A375 (cell line): ENCODE measurements at places on chromosomes 11 and 22. TPM values are rescaled to one million over a fixed set of nuclear protein-coding genes. Genes with fewer than 3 reads are reported as not detected.

The OR4A5 gene
- not detected in 2 replicates for total RNA-seq

The NLRP14 gene
- total RNA-seq = 0.19 TPM in 1 of 2 replicates, not detected in the other

The PIK3IP1 gene
- total RNA-seq = 0.05 and 0.15 TPM in 2 replicates

The SLC43A3 gene
- 110 and 116 TPM in 2 replicates for total RNA-seq

The PAMR1 gene
- total RNA-seq = not detected in 2 replicates

The RAG1 gene
- 0.45 and 0.69 TPM in 2 replicates for total RNA-seq

The CHRDL2 gene
- not detected in 2 replicates for total RNA-seq

The KRTAP5-9 gene
- total RNA-seq = not detected in 2 replicates

The BIRC3 gene
- 1.4 and 1.9 TPM in 2 replicates for total RNA-seq

The MUC5B gene
- 7.2 and 8.6 TPM in 2 replicates for total RNA-seq

The TRIM48 gene
- total RNA-seq = not detected in 2 replicates

The KCNJ1 gene
- total RNA-seq = not detected in 2 replicates

The OR51Q1 gene
- total RNA-seq = not detected in 2 replicates
